Spleen (tissue), 13 donors: ENCODE measurements at places on chromosomes 11 and 22. TPM values are rescaled to one million over a fixed set of nuclear protein-coding genes. Genes with fewer than 3 reads are reported as not detected.
A peak's percentile ranks its signal among the peaks of the same experiment; 100 is the strongest.

Gene ASCL2
- 1.3 TPM for polyA plus RNA-seq

Gene DCHS1
- 7.6 TPM for polyA plus RNA-seq

Gene ASPHD2
- 4.1 TPM for polyA plus RNA-seq

Gene POU2AF2
- not detected for polyA plus RNA-seq

Gene NXPE2
- not detected for polyA plus RNA-seq

Gene SLC22A12
- polyA plus RNA-seq = not detected

Gene LAYN
- 3.1 TPM for polyA plus RNA-seq

Gene KCTD14
- 0.44 TPM for polyA plus RNA-seq

Gene ACRV1
- polyA plus RNA-seq = not detected

DNA sequence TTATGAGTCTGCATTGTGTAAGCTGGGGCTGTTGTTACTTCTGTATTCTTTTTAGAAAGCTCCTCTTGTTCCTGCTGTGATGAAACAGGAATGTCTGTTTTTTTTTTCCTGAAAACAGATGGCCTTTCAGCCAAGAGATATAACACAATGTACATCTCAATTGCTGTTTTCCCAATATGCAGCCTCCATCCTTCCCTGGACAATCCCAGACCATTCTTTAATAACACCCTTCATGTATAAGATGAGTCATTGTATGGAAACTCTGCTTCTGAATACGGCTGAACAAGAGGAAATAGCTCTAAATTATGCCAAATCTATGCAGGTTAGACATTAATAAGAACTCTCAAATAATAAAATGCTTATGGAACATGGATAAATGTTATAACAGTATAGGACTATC lies 60.2 kb upstream of the LRRC4C start:
- DNase-seq = no peak

DNA sequence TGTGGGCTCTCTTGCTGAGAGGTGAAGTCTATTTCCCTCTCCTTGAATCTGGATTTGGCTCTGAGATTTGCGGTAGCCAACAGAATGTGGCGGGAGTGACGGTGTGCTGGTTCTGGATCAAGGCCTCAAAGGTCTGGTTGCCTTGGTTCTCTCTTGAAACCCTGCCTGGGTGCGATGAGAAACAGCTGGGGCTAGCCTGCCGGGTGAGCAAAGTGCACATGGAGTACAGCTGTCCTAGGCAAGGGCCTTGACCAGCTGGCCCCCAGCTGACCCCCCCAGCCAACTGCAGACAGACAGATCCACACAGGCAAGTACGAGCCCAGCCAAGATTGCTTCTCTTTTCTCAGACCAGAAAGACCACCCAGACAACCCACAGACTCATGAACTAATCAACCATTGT lies 10.8 kb downstream of the SUN2 start:
- DNase-seq = no peak

DNA sequence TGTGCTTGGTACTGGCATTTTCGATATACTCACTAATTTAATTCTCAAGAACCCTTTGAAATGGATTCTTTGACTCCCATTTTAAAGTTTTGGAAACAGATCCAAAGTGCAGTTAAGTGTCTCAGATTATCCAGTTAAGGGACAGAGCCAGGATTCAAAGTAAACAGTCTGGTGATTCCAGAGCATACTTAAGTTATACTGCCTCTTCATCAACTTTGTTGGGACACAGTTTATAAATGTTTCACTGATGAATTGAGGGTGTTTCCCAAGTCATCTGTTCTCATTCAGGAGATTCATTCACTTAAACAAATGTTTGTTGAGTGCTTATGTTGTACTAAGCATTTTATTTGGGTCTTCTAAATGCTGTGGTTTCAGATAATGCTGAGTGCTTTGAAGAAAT lies 17.1 kb downstream of the KDM2A start:
- no peak for DNase-seq

DNA sequence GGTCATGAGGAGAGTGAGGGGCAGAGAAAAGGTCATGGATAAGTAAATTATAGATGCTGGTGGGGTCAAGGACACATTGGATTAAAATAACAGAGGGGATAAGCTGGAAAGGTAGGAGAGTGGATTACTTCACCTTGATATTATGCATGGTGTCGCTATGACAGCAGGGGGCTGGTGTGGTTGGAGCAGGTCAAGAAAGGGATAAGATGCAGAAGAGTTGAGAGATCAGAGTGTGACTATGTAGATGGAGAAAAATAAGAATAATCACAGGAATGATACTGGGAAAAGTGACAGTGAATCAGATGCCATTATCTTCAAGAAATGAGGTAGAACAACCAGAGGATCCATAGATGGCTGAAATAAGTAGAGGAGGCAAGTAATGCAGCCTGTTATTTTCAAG lies 29.4 kb upstream of the AMOTL1 start:
- no peak for DNase-seq

- no peak for DNase-seq
Measured at GRCh38 chr11:19816817-19817216, 104.2 kb downstream of the NAV2 start.

GRCh38 chr11:128488471-128488870 lies 98.9 kb downstream of the ETS1 start:
- DNase-seq = no peak

DNA sequence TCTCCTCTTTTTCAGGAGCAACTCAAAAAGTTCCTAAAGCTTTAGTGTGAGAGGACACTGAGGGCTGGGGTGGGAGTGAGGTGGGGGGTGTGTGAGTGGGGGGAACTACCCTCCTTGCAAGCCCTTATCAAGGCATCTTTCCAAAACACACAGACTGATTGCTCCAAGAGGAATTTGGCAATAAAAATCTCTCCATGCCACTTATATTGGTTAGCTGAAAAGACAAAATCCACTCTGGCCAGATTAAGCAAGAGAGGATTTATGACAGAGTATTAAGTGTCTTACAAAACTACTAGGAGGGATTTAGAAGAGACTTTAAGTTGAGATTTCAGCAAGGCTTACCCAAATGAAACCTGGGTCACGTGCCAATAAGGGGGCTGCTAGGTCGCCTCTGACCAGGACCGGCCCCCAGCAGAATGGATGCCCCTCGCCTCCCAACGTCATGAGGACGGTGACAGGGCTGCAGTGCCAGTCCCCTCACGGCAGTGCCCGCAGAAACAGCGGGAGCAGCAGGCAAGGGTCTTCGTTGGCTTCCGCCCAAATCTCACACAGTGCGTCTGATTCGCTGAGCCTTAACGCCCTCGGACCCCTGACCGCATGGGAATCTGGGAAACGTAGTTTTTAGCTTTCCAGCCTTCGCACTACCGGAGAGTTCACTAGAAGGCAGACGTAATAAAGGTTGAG lies 22.1 kb upstream of the CTR9 start:
- DNase-seq = no peak

DNA sequence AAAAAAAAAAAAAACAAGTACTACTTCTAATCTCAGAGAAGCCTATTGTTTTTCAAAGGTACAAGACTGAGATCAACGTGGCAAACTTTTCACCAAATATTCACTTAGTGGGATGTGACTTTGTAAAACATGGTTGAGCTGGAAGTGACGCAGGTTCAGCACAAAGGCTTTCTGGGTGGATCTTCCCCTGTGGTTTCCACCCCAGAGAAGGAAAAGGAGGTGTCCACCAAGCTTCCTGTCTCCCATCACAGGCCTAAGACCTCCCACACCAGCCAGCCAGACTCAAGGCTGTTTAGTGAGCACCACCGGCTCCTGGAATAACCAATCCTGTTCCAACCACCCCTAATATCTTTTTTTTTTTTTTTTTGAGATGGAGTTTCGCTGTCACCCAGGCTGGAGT lies 5.7 kb downstream of the TMEM184B start:
- no peak for DNase-seq

DNA sequence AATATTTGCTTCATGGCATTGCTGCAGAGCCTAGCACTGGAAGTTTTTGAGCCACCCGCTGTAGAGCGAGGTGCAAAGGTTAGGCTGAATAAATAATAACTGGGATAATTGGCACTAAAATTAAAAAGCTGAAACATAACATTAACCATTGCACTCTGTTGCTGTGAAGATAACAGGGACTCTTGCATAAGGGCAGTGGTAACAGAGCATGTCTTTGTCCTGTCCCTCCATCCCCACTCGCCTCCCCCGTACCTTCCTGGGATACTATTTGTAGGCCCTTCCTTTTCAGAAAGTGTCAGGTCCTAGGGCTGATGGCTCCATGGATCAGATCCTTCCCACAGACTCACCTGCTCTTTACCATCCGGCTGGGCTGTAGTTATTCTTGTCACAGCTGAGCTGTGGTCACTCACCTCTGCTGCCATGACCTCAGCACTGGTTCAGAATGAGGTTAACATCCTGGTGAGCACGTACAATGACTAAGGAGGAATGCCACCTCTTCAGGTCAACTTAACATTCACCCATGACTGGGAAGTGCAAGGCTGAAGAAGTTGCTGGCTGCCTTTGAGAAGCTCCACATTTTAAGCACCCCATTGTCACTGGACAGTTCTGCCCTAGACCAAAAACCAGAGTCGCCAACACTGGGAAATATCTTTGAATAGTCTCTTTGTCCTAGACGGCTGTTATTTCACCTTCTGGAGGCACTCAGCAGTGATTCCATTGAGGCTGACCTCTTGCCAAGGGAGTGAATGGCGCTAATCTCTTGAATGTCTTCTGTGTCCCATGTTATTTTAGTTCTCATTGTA lies 103.2 kb upstream of the KIRREL3 start:
- DNase-seq = no peak

DNA sequence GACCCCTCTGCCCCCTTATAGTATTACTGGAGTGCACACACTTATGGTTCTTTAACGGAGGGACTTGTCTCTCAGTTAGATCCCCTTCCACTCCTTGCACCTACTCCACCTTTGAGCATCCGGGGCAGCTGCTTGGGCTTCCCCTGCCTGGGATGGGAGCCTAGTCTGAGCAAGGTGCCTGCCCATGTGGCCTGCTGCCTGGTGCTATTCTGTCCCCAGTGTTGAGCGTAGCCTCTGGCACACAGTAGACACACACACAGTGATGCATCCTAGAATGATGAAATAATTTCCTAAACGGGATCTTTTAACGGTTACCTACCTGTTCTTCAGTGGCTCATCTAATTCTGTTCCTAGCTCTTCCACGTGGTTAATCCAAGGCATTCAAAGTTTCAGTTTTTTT lies 22.4 kb downstream of the PPFIA1 start:
- DNase-seq = no peak

DNA sequence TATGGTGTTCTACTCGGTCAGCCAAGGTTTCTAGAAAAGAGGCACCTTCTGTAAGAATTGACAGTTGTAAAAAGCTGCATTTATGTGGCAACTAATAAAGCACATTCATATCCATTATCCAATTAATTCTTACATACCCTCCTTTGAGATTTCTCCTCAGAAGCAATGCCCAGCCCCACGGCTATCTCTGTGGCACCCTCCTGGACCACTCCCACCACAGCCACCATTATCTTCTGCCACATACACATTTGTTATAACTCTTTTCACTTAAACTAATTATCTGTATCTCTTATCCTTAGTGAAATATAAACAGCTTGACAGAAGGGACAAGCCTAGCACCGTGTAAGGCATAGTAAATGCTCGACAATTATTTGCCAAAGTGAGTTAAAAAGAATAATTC lies 48.5 kb downstream of the PAK1 start:
- DNase-seq = no peak

- peak; percentile 89 for DNase-seq
Measured at GRCh38 chr22:42368379-42369249, 63.6 kb downstream of the NFAM1 start.

- DNase-seq = no peak
Measured at GRCh38 chr11:5367448-5368074, 16.1 kb upstream of the OR51M1 start.

- no peak for DNase-seq
Measured at GRCh38 chr11:118152552-118153471, at the start of gene SCN4B. Gene SCN4B, minus strand, starts transcription at chr11:118152823. Its CDS starts 150 bp downstream, at chr11:118152673.

DNA sequence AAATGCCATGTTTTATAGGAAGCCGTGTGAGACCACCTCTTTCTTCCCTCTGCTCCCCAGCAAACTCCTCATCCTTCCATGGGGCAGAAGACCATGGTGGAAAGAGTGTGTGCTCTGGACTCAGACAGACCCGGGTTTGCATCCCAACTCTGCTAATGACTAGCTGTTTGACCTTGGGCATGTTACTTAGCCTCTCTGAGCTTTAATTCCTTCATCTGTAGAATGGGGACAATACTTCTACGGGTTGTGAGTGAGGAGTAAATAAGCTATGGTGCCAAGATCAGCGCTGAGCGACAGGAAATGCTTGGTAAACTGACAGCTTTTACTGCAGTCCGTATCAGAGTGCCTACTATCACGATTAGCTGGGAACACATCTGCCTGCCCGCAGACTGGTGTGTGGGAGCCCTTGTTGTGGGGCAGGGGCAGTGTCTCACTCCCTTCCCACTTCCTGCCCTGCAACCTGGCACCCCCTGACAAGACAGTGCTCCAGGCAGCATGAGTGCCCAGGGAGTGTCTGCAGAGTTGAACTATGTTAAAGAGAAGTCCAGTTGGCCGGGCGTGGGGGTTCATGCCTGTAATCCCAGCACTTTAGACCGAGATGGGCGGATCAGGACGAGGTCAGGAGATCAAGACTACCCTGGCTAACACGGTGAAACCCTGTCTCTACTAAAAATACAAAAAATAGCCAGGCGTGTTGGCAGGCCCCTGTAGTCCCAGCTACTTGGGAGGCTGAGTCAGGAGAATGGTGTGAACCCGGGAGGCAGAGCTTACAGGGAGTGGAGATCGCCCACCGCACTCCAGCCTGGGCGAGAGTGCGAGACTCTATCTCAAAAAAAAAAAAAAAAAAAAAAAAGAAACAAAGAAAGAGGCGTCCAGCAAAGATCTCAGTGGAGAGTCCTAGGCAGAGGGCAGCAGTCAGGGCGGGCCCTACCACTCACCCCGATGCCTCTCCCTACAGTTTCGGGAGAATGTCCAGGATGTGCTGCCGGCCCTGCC lies 2.2 kb downstream of the SEC14L2 start:
- no peak for DNase-seq

DNA sequence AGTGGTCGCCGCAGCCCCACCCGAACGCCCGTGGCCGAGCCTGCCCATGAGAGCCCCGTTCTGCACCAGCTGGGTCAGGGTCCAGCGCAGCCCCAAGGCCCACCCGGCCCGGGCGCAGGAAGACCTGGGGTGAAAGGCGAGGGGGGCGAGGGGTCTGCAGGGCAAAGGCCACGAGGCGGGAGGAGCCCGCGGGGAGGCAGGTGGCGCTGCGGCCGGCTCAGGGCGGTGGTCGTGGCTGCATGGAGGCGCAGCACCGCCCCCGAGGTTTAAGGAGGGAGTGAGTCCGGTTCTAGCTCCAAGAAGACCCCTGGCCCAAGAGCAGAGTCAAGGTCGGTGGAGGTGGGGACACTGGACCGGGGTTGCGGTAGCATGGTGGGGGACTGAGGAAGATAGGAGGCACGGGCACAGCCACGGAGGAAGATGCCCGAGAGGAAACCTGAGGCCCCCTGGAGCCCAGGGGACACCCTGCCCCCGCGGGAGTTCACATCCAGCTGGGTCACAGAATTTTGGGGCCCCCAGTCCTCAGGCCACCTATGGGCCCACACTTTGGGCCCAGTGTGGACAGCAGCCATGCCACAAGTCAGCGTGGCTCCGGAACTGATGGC lies 514 bp upstream of the HDAC10 start:
- no peak for DNase-seq

- no peak for DNase-seq
Measured at GRCh38 chr11:3003396-3004231, 11.5 kb upstream of the NAP1L4 start.

GRCh38 chr11:67433536-67434394 lies 3.7 kb downstream of the PTPRCAP start:
- DNase-seq = peak; percentile 80
